Substantia nigra (tissue), 51 donors: ENCODE measurements at places on chromosomes 16 and 17.
A peak's percentile ranks its signal among the peaks of the same experiment; 100 is the strongest.

- DNase-seq: no peak
Observed at GRCh38 chr17:8698162-8698971, 46.3 kb downstream of the CCDC42 start.

GRCh38 chr17:55356434-55357328, 65.0 kb downstream of the MMD start:
- DNase-seq: peak; percentile 60

DNA sequence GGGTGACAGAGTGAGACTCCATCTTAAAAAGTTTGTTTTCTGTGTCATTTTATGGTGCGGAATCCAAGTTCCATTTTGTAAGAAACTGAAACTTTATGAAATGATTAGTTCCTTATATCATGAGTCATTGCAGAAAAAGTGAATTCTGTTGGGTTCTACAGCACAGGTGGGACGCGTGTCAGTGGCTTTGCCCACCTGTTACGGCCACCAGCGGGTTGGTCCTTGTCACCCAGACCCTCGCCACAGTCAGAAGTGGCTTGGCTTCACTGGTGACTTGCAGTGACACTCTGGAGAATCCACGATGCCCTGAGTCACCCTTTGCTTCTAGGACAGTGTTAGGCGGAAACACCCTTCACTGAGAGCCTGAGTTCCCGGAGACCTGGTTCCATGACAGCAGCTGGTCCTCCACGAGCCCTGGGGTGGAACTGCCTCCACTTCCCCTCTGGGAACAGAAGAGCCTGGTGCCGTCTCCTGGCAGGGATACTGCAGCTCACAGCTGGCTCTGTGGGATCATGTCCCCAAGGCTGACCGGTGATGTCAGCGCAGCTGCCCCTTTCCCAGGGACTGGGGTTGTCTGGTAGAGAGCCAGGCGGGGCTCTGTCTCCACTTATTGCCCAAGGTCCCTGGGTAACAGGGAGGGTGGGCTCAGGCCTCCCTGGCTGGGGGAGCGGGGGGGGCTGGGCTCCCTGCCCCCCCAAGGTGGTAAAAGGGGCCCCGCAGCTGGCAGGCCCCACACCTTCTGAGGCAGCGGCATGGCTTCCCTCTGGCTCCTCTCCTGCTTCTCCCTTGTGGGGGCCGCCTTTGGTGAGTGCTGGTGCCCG, at the start of gene CTRB1:
CTRB1 (plus strand) TSS at position 733 of the 821 bp plus-strand sequence; CDS start at position 753, 20 bp downstream.
- DNase-seq: peak; percentile 20

- no peak for DNase-seq
Observed at GRCh38 chr17:7867881-7868329, 10.1 kb downstream of the CYB5D1 start.

- DNase-seq: no peak
Observed at GRCh38 chr17:81666092-81666341, 388 bp downstream of the OXLD1 start.

GRCh38 chr17:75181608-75182318, 996 bp downstream of the SUMO2 start:
- peak; percentile 12 for DNase-seq

DNA sequence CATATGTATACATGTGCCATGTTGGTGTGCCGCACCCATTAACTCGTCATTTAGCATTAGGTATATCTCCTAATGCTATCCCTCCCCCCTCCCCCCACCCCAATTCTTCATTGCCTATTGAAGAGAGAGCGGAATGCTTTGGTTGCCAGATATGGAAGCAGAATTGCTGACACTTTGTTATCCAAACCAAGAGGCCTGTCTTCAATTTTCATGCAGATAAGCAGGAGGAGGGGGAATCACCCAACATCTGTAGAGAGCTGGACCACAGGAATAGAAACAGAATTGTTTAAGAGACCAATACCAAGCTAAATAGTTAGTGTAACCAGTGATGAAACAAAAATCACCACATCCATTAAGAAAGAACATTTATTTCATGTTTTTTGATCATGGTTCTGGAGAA, 7.1 kb downstream of the ASPA start:
- no peak for DNase-seq

- DNase-seq: no peak
Observed at GRCh38 chr17:28904800-28905199, 1.9 kb upstream of the DHRS13 start.
